Aorta (tissue), 5 donors: ENCODE measurements at places on chromosomes 7 and 10. TPM values are rescaled to one million over a fixed set of nuclear protein-coding genes. Genes with fewer than 3 reads are reported as not detected.
A peak's percentile ranks its signal among the peaks of the same experiment; 100 is the strongest.

- DNase-seq, result no peak
These were observed 12.4 kb downstream of the CUX1 start for GRCh38 chr7:101829821-101830220.

DNA sequence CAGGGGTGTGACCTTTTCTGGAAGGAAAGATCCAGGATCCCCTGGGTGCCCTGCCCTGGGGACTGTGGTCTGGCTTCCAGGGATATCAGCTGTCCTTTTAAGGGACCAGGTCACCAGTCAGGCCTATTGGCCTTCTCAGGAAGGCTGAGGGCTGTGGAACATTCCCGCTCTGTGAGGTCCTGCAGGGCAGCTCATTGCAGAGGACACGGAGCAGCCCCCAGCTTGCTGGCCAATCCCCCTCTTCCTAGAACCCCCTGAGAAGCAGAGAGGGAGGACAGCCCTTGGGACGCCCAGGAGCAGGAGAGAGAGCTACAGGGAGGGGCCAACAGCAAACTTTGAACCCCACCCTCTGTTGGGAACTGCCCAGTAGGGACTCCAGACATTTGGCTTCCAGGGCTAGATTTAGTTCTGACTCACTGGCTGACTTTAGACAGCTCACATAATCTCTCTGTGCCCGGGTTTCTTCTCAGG, 67.9 kb upstream of the COL13A1 start:
- peak; percentile 78 for DNase-seq

DNA sequence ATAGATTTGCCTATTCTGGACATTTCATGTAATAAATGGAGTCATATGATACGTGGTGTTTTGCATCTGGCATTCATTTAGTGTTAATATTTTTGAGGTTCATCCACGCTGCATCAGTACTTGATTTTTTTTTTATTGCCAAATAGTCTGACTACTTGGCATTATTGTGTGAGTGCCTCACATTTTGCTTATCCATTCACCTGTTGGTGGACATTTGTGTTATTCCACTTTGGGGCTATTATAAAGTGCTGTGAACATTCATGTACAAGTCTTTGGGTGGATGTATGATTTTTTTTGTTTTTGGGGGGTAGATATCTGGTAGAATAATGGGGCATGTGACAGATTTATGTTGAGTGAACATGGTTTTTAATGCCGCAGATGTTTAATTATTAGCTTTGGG, 19.7 kb downstream of the CUL1 start:
- no peak for DNase-seq

GRCh38 chr7:278081-278480, 11.9 kb upstream of the FOXL3 start:
- no peak for DNase-seq

DNA sequence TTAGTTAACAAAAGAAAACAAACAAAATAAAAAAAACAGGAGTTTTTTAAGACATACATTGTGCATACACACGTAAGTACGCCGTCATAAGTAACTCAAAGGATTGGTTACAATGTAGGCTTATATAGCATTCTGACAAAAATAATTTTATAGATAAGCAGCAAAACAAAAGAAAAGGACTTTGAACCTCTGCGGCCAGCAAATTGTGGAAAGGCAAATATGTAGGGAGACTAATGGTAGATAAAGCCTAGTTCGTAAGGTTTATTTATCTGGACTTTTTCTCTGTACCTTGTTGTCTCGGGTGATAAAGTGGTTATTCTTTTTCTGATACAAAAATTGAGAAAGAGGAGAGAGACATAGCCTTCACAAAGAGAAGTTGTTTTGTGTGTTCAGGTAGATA, 891.9 kb downstream of the CNTNAP2 start:
- no peak for DNase-seq

DNA sequence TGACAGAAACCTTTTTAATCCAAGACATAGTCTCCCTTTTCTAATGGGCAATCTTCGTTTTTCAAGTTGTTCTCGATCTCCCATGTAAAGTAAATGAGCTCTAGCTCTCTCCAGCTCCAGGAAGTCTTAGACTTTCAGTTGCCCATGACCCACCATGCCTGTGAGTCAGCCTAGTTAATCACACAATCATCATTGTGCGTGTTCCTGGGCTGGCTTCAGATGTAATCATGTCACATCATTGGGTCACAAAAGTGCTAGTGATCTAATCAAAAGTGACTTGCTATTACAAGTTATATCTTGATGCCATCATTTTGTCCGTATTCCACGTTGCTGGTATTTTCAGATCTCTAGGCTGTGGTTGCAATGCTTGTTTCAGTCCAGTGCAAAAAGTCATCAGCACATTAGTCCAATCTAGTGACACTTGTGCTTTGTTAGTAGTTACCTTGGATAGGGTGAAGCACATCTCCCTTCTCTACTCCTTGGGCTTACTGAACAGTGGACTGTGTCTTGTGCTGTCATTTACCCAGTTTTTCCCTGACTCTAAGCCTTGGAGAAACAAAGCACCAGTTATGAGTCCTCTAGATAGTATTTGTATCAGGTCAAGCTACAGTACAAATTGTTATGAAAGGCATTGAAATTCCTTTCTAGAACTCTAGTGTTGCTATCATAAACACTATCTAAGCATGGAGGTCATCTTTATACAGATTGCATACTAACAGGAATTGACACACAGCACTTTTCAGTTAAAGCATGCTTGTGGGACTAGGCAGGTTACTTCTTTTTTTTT, 316.6 kb downstream of the GFRA1 start:
- DNase-seq, result no peak

GRCh38 chr7:48718731-48719378, 205.5 kb upstream of the CDC14C start:
- DNase-seq, result no peak

GRCh38 chr10:58300676-58301075, 31.7 kb downstream of the CISD1 start:
- no peak for DNase-seq

DNA sequence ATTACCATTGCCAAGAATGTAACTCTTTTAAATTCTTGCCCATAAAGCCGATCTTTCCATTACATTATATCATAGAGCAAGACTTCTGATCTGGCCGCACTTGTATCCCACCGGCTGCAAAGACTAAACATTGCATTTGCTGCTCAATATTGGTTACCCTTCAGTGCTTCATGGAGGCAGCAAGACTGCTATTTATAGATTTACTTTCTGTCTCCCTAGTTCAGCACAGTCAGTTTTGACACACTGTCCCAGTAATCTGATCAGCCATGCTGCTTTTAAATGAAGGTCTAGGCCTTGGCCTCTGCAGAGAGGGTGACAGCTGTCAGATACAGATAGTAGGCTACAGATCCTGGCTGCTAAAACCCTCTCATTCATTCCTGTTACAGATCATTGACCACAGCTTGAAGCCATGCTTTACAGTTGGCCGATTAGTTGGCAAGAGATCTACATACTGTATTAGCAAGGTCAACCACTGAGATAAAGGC, 562.6 kb upstream of the GALNT17 start:
- DNase-seq, result no peak

DNA sequence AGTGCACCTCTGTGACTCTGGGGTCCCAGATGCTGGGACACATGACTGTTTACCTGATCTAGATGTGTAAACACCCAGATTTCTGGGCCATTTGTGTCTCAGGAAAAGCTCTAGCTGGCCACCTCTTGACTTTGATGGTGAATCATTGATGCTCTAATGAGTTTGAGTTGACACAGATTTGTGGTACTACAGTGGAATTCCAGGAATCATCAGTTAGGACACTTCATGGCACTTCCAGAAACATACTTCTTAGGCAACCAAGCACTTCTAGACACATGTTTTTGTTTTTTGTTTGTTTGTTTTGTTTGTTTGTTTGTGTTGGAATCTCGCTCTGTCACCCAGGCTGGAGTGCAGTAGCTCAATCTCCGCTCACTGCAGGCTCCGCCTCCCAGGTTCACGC, 302.2 kb upstream of the ZMIZ1 start:
- no peak for DNase-seq

- no peak for DNase-seq
These were observed 86.4 kb upstream of the ZNF746 start for GRCh38 chr7:149584009-149584408.

GRCh38 chr7:69630292-69630691, 32.0 kb downstream of the AUTS2 start:
- no peak for DNase-seq

GRCh38 chr7:87345962-87346371, 503 bp downstream of the CROT start:
- DNase-seq, result no peak

DNA sequence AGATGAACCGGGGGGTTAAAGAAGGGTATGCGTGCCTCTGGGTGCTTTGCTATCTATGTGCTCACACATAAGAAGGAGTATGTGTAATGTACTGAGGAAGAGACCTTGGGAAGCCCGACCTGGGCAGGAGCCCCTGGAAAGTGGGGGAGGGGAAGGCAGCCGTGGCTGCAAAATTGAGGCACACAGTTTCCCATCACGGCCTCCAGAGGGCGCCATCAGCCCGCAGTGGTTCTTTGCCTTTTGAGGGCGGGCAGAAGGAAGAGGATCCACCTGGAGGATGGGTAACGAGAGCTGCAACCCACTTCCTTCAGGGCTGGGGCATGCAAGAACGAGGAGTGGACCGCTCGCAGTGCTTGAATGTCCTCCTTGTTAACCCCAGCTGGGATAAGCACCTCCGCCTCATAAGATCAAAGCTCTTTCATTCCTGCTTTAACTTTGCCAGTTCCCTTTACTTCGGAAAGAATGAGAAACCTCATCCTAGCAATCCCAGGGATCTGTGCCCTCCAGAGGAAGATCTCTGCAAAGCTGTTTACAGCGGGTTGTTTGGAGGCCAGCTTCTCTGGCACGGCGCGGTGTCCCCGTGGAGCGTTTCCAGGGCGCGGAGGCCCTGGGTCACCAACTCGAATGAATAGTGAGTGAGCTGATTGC, 77.9 kb downstream of the PCGF5 start:
- peak; percentile 82 for DNase-seq

The NUTM2E gene
- total RNA-seq, result not detected

The MCM10 gene
- total RNA-seq, result 0.78 TPM

The CTAGE8 gene
- total RNA-seq, result 0.21 TPM
